Osteocyte (in vitro differentiated cells): ENCODE measurements at places on chromosomes 16 and 17. TPM values are rescaled to one million over a fixed set of nuclear protein-coding genes. Genes with fewer than 3 reads are reported as not detected.

Gene TSC2
- 183 and 194 TPM in 2 replicates for total RNA-seq

- H3K4me1 ChIP-seq = peaks cover 5% of the 10 kb centered on the region
- H3K27me3 ChIP-seq = peaks cover 14% of the 10 kb centered on the region
- no peak for DNase-seq
- H3K4me3 ChIP-seq = no peak overlapping the region
- no peak overlapping the region for H3K27ac ChIP-seq
- no peaks in the 10 kb centered on the region for H3K36me3 ChIP-seq
These were observed 6.7 kb upstream of the MT4 start for GRCh38 chr16:56558024-56558747.

GRCh38 chr16:26983426-26983825, 83.3 kb upstream of the C16orf82 start:
- H3K27ac ChIP-seq = no peak overlapping the region
- no peaks in the 10 kb centered on the region for H3K4me1 ChIP-seq
- H3K36me3 ChIP-seq = no peaks in the 10 kb centered on the region
- no peak for DNase-seq
- no peak overlapping the region for H3K4me3 ChIP-seq

DNA sequence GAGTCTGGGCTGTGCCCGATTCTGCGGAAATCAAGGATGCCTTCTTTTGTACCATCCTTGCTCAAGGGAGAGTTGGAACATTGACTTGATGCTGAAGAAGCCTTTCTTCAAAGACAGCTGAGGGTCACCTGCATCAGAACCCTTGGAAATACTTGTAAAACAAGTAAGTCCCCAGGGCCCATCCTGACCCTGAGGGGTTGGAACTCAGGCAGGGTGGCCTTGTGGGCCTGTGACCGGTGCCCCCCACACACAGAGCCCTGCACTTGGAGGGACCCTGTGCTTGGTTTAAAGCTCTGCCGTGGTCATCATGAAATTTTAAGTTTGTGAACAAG, 56.9 kb downstream of the WIPI1 start:
- DNase-seq = no peak
- no peaks in the 10 kb centered on the region for H3K36me3 ChIP-seq
- H3K4me1 ChIP-seq = peaks cover 23% of the 10 kb centered on the region
- peak overlapping the region; percentile 85 for H3K27ac ChIP-seq
- H3K4me3 ChIP-seq = no peak overlapping the region
